ENCODE measurements at places on chromosomes 7 and 10.

DNA sequence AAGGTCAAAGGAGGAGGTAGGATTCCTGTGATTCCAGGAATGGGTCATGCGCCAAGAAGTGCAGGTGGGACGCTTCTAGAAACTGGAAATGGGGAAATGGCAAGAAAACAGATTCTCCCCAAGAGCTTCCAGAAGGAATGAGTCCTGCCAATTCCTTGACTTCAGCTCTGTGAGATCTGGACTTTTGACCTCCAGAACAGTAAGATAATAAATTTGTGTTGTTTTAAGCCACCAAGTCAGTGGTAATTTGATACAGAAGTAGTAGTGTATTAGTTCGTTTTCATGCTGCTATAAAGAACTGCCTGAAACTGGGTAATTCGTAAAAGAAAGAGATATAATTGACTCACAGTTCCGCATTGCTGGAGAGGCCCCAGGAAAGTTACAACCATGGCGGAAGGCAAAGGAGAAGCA, 178.6 kb upstream of the GALNT17 start:
- DNase-seq = no peak

- DNase-seq = no peak
These were observed 45.4 kb downstream of the CACNB2 start for GRCh38 chr10:18185621-18186020.

DNA sequence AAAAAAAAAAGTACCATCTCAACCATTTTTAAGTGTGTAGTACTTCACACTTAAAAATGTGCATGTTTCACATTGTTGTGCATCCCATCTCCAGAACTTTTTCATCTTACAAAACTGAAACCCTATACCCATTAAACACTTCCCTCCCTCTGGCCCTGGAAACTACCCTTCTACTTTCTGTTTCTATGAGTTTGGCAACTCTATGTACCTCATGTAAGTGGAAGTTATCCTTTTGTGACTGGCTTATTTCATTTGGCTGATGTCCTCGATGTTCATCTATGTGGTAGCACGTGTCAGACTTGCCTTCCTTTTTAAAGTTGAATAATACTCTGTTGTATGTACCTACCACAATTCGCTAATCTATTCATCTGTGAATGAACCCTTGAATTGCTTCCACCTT, 12.2 kb downstream of the KCNMA1 start:
- DNase-seq = no peak

GRCh38 chr10:130814610-130815009, 496.9 kb downstream of the TCERG1L start:
- DNase-seq = no peak

DNA sequence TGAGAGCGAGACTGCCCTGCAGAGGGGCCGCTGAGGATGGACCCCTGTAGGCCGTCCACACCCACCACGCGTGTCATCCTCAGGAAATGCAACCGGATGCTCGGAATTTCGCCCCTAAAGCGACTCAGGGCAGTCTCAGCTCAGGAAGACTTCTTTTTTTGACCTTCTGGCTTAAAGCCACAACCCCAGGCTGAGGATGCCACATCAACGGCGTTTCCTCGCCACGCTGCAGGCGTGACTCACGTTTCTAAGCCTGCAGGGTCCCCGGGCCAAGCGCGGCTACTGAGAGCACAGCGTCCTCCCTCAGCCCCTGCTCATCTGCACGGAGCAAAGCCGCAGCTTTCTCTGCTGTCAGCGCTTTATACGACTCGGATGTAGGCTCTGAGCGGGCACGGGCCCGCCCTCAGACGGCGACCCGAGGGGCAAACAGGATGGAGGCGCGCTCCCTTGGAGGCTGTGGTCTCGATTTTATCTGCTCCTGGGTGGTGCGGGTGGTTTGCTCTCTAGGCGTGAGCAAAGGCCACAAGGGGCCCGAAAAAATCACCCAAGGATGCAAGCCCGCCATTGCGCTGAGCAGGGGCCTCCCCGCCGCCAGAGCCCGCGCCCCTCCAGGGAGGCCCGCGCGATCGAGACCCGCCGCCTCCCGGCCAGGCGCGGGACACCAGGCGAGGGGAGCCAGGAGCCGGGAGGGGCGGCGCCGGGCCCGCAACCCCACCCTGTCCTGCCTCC, 726 bp upstream of the INSIG1 start:
- peak; percentile 78 for DNase-seq

DNA sequence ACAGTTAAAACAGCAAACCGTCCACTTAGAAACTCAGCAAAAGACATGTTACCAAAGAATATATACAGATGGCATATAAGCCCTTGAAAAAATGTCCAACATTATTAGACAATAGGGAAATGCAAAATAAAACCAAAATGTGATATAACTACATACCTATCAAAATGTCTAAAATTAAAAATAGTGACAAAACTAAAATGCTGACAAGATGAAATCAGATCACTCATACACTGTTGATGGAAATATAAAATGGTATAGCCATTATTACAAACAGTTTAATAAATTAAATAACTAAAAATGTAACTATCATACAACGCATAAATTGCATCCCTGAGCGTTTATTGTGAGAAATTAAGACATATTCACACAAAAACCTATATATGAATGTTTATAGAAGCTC, 939.7 kb upstream of the ZWINT start:
- DNase-seq = no peak

GRCh38 chr7:27745064-27745583, 5.2 kb downstream of the TAX1BP1 start:
- no peak for DNase-seq

GRCh38 chr7:118745927-118746326, 521.4 kb downstream of the ANKRD7 start:
- no peak for DNase-seq

Measured in stimulated activated CD4-positive, alpha-beta T cell treated with anti-CD3 and anti-CD28 coated beads, TNF-alpha, amount 100 ng/mL, for 1 hour (primary cell).